Astrocyte (in vitro differentiated cells and primary cell): ENCODE measurements at places on chromosomes 12 and 14. TPM values are rescaled to one million over a fixed set of nuclear protein-coding genes. Genes with fewer than 3 reads are reported as not detected.

GRCh38 chr14:98955741-98956070 lies 316.3 kb downstream of the BCL11B start:
- H3K36me3 ChIP-seq: no peaks in the 10 kb centered on the region
- no peak for DNase-seq
- no peaks in the 10 kb centered on the region for H3K27me3 ChIP-seq
- H3K4me1 ChIP-seq: peaks cover 24% of the 10 kb centered on the region
- no peak overlapping the region for H3K4me3 ChIP-seq
- H3K27ac ChIP-seq: no peak overlapping the region

- H3K27ac ChIP-seq: no peak overlapping the region
- H3K4me1 ChIP-seq: peaks cover 2% of the 10 kb centered on the region
- no peak overlapping the region for H3K4me3 ChIP-seq
- H3K27me3 ChIP-seq: no peaks in the 10 kb centered on the region
- peak; percentile 85 for DNase-seq
Observed at GRCh38 chr12:52506858-52507715, 13.1 kb downstream of the KRT5 start.

SCN8A gene
- total RNA-seq: 6.5 and 6.9 TPM in 2 replicates

DNA sequence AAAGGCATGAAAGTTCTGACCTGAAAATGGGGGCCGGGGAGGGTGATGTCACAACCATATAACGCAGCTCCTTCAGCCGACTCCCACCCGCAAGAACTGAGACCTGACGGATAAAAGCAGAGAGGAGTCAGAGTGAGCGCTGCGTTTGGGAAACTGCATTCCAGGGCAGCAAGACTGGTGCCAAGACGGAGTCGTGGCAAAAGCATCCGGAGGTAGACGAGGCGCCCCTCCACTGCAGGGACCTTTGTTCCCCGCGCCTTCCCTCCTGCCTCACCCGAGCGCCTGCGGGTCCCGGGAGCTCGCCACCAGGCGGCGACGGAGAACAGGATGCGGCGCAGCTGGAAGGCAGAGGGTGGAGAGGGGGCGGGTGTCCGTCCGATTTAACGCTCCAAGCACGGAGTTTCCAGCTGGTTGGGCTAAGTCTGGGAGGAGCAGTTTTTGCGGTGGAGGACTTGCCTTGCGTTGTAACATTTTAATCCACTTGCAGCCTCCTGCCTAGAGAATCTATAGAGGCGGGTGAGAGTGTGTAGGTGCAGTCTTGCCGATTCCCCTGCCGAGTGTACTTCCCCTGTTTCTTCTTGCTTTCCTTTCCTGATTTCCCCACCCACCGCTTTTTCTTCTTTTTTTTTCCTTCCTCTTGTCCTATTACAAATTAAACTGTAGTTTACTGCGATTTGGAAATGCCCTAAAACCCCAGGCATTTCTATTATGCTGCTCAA lies 1.2 kb upstream of the CPNE8 start:
- no peak overlapping the region for H3K27ac ChIP-seq
- H3K4me3 ChIP-seq: peak overlapping the region; percentile 73
- no peaks in the 10 kb centered on the region for H3K27me3 ChIP-seq
- no peaks in the 10 kb centered on the region for H3K4me1 ChIP-seq
- peak; percentile 80 for DNase-seq
- no peaks in the 10 kb centered on the region for H3K36me3 ChIP-seq

DNA sequence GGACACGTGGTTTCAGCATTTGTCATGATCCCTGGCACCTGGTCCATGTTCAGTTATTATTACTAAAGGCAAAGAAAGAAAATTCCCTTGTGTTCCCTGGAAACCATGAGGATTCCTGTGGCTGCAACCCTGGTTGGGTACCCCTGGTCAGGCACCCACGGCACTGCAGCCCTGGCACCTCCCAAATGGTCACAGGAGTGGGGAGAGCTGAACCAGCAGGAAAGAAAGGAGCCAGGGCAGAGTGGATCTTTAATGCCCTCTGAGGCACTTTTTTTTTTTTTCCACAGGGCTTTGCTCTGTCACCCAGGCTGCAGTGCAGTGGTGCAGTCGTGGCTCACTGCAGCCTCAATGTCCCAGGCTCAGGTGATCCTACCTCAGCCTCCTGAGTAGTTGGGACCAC lies 17.5 kb downstream of the CINP start:
- DNase-seq: no peak
- no peak overlapping the region for H3K27ac ChIP-seq
- H3K4me3 ChIP-seq: no peak overlapping the region
- no peaks in the 10 kb centered on the region for H3K27me3 ChIP-seq
- peaks cover 23% of the 10 kb centered on the region for H3K36me3 ChIP-seq

- no peak overlapping the region for H3K27ac ChIP-seq
- no peaks in the 10 kb centered on the region for H3K4me1 ChIP-seq
- no peak for DNase-seq
- H3K36me3 ChIP-seq: no peaks in the 10 kb centered on the region
- H3K27me3 ChIP-seq: no peaks in the 10 kb centered on the region
Observed at GRCh38 chr14:56224691-56225681, 106.8 kb downstream of the PELI2 start.

NRL gene
- total RNA-seq: 0.48 and 0.70 TPM in 2 replicates

DNA sequence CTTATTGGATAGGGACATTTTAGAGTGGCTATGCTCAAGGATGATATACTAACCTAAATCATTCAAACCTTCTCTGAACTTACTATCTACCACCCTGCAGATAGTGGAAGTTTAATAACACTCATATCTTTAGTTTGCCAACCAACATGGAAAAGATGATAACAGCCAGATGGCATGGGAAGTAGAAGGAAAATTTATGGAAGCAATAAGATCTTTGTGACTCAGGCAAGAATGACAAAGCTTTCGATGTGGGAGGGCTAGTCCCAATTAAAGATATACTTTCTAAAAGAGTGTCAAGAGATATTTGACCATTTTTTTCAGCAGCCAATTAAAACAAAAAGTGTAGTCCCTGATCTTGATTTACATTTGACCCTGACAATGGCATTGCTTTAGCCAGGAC lies 631.7 kb downstream of the RPS29 start:
- H3K27me3 ChIP-seq: no peaks in the 10 kb centered on the region
- no peaks in the 10 kb centered on the region for H3K4me1 ChIP-seq
- DNase-seq: no peak
- no peak overlapping the region for H3K4me3 ChIP-seq

- no peak overlapping the region for H3K4me3 ChIP-seq
- H3K36me3 ChIP-seq: no peaks in the 10 kb centered on the region
- DNase-seq: no peak
- no peaks in the 10 kb centered on the region for H3K27me3 ChIP-seq
Observed at GRCh38 chr12:131415781-131416180, 295.1 kb upstream of the SFSWAP start.

DNA sequence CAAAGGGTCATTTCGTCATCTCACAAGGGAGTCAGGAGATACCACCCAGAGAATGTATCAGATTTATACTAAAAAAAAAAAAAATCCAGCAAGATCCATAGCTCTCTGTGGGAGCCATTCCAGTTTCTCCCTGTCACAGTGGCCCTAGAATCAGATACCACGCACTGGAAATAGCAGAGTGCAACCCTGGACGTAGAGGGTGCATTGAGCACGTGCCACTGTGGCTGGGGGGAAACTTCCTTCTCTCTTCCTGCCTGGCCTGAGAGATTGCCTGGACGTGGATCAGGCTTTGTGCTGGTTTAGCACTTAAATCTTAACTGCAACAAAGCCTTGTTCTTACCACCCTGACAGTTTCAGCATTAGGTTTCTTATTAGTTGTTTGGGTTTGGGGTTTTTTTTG lies 124.3 kb downstream of the FBXL14 start:
- H3K4me1 ChIP-seq: peaks cover 38% of the 10 kb centered on the region
- H3K27ac ChIP-seq: no peak overlapping the region
- H3K4me3 ChIP-seq: no peak overlapping the region
- H3K36me3 ChIP-seq: no peaks in the 10 kb centered on the region

GRCh38 chr12:125098676-125099408 lies 33.6 kb downstream of the AACS start:
- H3K4me3 ChIP-seq: no peak overlapping the region
- DNase-seq: no peak
- no peaks in the 10 kb centered on the region for H3K27me3 ChIP-seq
- peaks cover 10% of the 10 kb centered on the region for H3K36me3 ChIP-seq
- H3K4me1 ChIP-seq: no peaks in the 10 kb centered on the region
- no peak overlapping the region for H3K27ac ChIP-seq

- H3K4me3 ChIP-seq: no peak overlapping the region
- H3K27ac ChIP-seq: no peak overlapping the region
- H3K4me1 ChIP-seq: peaks cover 22% of the 10 kb centered on the region
- no peaks in the 10 kb centered on the region for H3K27me3 ChIP-seq
- DNase-seq: no peak
Observed at GRCh38 chr14:72796935-72797334, 97.0 kb downstream of the DPF3 start.

GRCh38 chr12:67449591-67450052 lies 180.5 kb downstream of the CAND1 start:
- no peaks in the 10 kb centered on the region for H3K4me1 ChIP-seq
- no peak overlapping the region for H3K27ac ChIP-seq
- no peaks in the 10 kb centered on the region for H3K36me3 ChIP-seq
- no peak overlapping the region for H3K4me3 ChIP-seq

PTHLH gene
- 48.5 and 53.5 TPM in 2 replicates for total RNA-seq

- H3K4me3 ChIP-seq: no peak overlapping the region
- peaks cover 14% of the 10 kb centered on the region for H3K4me1 ChIP-seq
- H3K27me3 ChIP-seq: no peaks in the 10 kb centered on the region
- H3K36me3 ChIP-seq: peaks cover 64% of the 10 kb centered on the region
Observed at GRCh38 chr14:21220874-21221477, 48.3 kb downstream of the HNRNPC start.

- peaks cover 3% of the 10 kb centered on the region for H3K27me3 ChIP-seq
- peak; percentile 30 for DNase-seq
- H3K36me3 ChIP-seq: no peaks in the 10 kb centered on the region
- H3K27ac ChIP-seq: no peak overlapping the region
Observed at GRCh38 chr12:52419656-52420055, 13.5 kb upstream of the KRT82 start.

- no peaks in the 10 kb centered on the region for H3K27me3 ChIP-seq
- H3K27ac ChIP-seq: no peak overlapping the region
- DNase-seq: no peak
- no peak overlapping the region for H3K4me3 ChIP-seq
- no peaks in the 10 kb centered on the region for H3K4me1 ChIP-seq
Observed at GRCh38 chr12:67789266-67789665, 140.7 kb downstream of the DYRK2 start.

SLC25A21 gene
- 1.5 and 2.8 TPM in 2 replicates for total RNA-seq

MYBPC1 gene
- total RNA-seq: 0.31 TPM in 1 of 2 replicates, not detected in the other

IFNG gene
- total RNA-seq: not detected in 2 replicates

- peak; percentile 66 for DNase-seq
- H3K4me1 ChIP-seq: peaks cover 32% of the 10 kb centered on the region
- no peaks in the 10 kb centered on the region for H3K27me3 ChIP-seq
- peaks cover 15% of the 10 kb centered on the region for H3K36me3 ChIP-seq
- peak overlapping the region; percentile 63 for H3K4me3 ChIP-seq
Observed at GRCh38 chr12:12722435-12723148, 5.4 kb downstream of the CDKN1B start.

PRB2 gene
- total RNA-seq: not detected in 2 replicates

DNA sequence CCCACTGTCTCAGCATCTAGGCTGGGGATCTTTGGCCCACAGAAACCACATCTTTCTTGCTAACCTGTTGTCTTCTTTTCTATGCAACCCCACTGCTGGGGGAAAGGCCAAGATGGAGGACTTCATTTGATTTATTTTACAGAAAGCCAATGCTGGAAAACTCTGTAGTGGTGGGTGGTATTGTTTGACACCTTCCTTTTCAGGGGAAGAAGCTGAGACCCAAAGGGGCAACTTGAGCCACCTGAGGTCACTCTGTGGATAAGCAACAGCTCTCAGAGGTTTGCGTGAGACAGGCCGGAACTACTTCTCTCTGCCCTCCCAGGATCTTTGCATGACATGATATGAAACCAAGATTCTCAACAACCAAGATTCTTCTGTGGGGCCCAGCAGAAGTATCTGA lies 645.2 kb downstream of the VRK1 start:
- no peak overlapping the region for H3K27ac ChIP-seq
- H3K36me3 ChIP-seq: no peaks in the 10 kb centered on the region
- no peaks in the 10 kb centered on the region for H3K27me3 ChIP-seq
- no peaks in the 10 kb centered on the region for H3K4me1 ChIP-seq

MYH7 gene
- total RNA-seq: not detected in 2 replicates

DNA sequence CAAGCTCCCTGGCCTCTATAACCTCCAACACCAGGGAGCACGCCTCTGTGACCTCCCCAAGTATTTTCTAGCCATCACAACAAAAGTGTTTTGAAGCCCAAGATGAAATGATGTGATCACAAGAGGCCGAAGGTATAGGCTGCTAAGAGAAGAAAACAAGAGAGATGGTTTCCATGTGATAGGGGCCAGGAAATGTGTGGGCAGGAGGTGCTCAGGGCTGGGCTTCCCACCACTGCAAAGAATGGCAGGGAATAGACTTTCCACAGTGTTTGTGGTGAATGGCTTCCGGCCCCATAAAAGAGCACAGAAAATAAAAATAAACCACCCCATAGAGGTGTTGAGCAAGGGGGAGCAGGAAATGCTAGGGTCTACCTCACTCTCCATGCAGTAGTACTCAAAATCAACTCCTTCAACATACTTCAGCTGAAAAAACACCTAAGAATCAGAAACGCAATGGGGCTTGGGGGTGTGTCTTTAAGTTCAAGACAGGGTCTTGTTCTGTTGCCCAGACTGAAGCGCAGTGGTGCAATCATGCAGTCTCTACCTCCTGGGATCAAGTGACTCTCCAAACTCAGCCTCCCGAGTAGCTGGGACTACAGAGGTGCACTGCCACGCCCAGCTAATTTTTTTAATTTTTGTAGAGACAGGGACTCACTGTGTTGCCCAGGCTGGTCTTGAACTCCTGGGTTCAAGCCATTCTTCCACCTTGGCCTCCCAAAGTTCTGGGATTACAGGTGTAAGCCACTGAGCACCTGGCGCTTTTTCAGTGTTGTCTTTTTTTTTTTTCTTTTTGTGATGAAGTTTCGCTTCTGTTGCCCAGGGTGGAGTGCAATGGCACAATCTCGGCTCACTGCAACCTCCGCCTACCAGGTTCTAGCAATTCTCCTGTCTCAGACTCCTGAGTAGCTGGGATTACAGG lies 27.1 kb downstream of the DAD1 start:
- H3K4me1 ChIP-seq: peaks cover 15% of the 10 kb centered on the region
- no peak overlapping the region for H3K27ac ChIP-seq
- H3K4me3 ChIP-seq: no peak overlapping the region
- DNase-seq: peak; percentile 20

- H3K27ac ChIP-seq: no peak overlapping the region
- H3K36me3 ChIP-seq: no peaks in the 10 kb centered on the region
- DNase-seq: no peak
Observed at GRCh38 chr12:101612160-101612916, 17.6 kb downstream of the MYBPC1 start.

CIROP gene
- total RNA-seq: not detected in 2 replicates

USP44 gene
- total RNA-seq: 4.3 and 5.4 TPM in 2 replicates

- peak overlapping the region; percentile 92 for H3K27ac ChIP-seq
- H3K4me1 ChIP-seq: peaks cover 71% of the 10 kb centered on the region
- DNase-seq: no peak
- H3K36me3 ChIP-seq: peaks cover 59% of the 10 kb centered on the region
Observed at GRCh38 chr14:68974759-68975347, 4.2 kb downstream of the ACTN1 start.

GRCh38 chr14:105182296-105183020 lies 1.3 kb upstream of the NUDT14 start:
- H3K4me1 ChIP-seq: no peaks in the 10 kb centered on the region
- DNase-seq: no peak
- no peaks in the 10 kb centered on the region for H3K36me3 ChIP-seq
- H3K27ac ChIP-seq: no peak overlapping the region

GRCh38 chr14:43647302-43647701 lies 859.8 kb downstream of the FSCB start:
- H3K36me3 ChIP-seq: no peaks in the 10 kb centered on the region
- no peak overlapping the region for H3K4me3 ChIP-seq
- no peaks in the 10 kb centered on the region for H3K27me3 ChIP-seq
- DNase-seq: no peak

- peaks cover 10% of the 10 kb centered on the region for H3K4me1 ChIP-seq
- no peak overlapping the region for H3K4me3 ChIP-seq
- peaks cover 13% of the 10 kb centered on the region for H3K27me3 ChIP-seq
- no peak for DNase-seq
- H3K36me3 ChIP-seq: no peaks in the 10 kb centered on the region
Observed at GRCh38 chr14:72478471-72478893, 415.4 kb downstream of the DPF3 start.
